Activated CD8-positive, alpha-beta memory T cell treated with anti-CD3 and anti-CD28 coated beads for 1 hour (primary cell): ENCODE measurements at places on chromosomes 1 and 21.

DNA sequence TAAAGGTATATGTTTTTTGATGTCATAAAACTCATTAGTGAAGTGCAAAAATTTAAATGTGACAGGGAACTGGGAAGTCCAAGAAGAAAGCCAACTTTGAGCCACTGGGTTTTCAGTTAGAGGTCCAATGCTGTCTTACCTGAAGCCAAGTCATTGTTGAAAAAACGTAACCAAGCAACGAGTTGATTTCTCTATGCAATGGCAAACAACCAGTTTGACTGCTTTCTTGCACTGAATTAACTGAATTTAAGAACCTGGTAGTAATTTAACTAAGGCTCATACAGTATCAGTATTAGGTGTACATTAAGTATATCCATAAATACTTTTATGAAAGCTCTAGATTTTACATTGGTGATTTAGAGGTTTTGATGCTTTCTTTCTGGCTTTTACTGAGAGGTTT lies 20.2 kb upstream of the S1PR1 start:
- DNase-seq, result no peak

DNA sequence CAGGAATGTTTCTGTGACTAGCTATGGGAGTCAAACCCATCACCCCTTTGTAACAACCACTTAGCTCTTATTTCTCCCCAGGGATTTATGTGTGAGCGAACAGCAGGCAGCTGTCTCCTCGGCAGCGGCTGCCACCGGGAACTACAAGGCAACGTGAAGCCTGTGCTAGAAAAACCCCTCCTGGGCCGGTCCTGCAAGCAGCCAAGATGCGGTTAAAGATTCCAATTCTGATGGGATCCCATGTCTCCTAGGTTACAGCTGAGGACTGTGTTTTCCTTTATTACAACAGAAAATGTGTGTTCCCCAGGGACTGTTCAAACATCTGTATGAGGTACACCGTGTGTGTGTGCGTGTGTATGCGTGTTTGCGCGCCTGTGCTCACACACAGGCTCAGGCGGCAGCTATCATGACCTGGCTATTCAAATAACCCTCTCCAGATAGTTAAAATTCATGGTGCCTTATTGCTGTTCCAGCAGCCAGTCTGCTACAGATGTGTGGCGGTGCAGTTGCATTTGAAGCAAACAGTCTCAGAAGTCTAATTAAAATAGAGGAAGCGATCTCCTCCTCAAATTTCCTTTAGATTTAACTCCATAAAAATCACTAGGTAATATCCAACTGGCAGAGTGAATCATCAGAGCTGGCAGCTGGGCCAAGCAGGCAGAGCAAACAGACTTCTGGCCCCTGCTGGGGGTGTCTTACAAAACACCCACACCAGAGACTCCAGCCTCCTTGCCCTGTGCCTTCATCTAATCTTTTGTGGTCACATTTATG lies 68.0 kb downstream of the LMX1A start:
- DNase-seq, result no peak

- DNase-seq, result no peak
These were observed 34.1 kb downstream of the BMP8A start for GRCh38 chr1:39525366-39526165.

GRCh38 chr1:224080115-224080774 lies 33.7 kb upstream of the FBXO28 start:
- no peak for DNase-seq

- no peak for DNase-seq
These were observed 37.4 kb upstream of the NRDC start for GRCh38 chr1:51915951-51916350.

- DNase-seq, result no peak
These were observed 1285.8 kb upstream of the NCAM2 start for GRCh38 chr21:19712441-19712840.

DNA sequence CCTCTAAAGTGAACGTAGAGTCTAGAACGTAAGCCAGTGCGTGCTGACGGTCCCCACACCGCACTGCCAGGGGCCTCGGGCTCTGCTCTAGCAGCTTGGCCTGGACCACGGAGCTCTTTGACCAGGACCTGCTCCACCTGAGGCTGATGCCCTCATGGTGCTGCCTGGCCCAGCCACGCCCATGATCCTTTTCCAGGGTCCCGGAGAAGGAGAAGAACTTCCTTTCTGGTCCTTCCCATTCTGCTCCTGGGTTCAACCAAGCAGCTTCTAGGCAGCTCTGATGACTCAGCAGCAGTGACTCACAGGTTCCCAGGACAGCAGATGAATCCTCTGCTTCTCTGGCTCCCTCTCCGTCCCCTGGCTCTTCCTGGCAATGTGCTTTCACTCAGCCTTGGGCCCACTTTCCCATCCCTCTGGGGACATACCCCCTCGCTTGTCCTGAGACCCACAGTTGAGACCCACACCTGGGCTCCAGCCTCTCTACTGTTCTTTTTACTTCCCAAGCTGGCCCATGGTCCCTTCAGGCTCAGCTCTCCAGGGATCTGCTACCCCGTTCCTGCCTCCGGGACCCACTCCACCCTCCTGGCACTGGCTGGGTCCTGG lies 246.3 kb upstream of the RAB4A start:
- no peak for DNase-seq

- no peak for DNase-seq
These were observed 2.1 kb downstream of the GNG12 start for GRCh38 chr1:67830928-67831830.

- peak; percentile 45 for DNase-seq
These were observed at the start of gene HLCS for GRCh38 chr21:36966066-36966820. Gene HLCS, minus strand, starts transcription at chr21:36966669. Its CDS starts 31 bp downstream, at chr21:36966638.

DNA sequence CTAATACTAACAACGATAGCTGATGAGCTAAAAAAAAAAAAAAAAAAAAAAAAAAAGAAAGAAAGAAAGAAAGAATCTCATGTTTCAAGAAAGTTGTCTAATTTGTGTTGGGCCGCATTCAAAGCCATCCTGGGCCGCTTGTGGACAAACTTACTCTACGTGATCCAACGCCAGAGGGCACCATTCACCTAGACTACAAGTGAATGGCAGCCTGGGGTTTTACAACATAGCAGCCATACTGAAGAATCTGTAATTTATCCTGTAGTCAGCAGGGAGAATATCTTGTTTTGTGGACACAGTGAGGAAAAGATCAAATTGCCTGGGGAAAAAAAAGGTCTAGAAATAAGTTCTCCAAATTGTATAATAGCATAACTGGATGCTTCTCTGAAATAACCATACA lies 47.0 kb downstream of the CYP2J2 start:
- DNase-seq, result peak; percentile 13

DNA sequence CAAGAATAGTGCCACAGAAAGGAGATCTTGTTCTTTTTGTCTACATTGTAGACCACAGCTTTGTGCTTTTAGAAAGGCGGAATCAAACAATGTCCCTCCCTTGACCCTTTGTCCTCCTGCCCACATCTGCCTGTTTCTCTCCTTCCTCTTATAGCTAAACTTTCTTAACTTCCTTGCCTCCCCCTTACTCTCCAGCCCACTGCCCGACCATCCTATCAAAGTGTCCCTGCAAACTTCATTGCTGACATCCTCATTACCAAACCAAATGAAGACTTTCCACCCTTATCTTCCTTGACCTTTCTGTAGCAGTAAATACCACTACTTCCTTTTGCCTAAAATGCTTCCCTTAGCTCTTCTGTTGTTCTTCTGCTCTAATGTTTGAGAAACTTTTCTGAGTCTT lies 5.0 kb downstream of the SELP start:
- no peak for DNase-seq

DNA sequence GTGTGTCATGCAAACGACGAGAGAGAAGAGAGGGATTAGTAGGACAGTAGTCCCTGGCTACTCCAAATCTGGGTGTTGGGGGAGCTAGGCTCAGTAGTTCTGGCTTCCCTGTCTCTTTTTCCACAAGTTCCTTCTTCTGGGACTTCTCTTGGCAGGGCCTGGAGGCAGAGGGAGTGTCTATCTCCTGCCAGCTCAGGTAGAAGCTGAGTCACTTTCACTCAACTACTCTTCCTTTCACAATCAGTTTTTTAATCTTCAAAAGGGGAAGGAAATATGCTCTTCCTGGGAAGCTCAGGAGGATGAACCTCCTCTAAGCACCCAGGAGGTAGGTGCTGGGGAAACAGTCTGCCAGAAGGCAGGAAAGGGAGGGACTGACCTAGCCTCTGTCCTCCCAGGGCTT lies 35.2 kb upstream of the MAGOH start:
- DNase-seq, result no peak

DNA sequence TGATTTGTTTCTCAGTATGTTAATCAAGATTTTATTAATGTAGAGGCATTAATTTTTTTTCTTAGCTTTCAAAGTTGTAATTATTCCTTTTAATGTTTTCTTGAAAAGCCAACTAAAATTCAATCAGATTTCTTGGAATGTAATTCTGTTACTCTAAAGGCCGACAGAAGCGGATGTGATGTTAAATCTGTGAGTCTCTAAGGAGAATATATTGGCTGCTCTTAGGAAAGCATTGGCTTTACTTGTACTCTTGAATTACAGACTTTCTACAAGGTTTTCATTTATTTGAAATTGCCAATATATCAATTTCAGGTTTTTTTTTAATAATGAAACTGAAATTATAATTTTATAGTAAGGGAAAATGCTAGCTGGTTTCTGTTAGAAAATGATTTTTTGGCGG lies 29.2 kb downstream of the RRP15 start:
- no peak for DNase-seq

GRCh38 chr1:185075476-185075875 lies 30.1 kb downstream of the RNF2 start:
- no peak for DNase-seq

- DNase-seq, result no peak
These were observed 170.1 kb downstream of the CRB1 start for GRCh38 chr1:197438010-197438790.

- no peak for DNase-seq
These were observed 1611.6 kb downstream of the NCAM2 start for GRCh38 chr21:22609802-22610201.

GRCh38 chr1:234874291-234875288 lies 254.0 kb downstream of the TOMM20 start:
- no peak for DNase-seq

GRCh38 chr1:71587961-71588360 lies 507.1 kb upstream of the ZRANB2 start:
- no peak for DNase-seq

- no peak for DNase-seq
These were observed 8.0 kb downstream of the RABGAP1L start for GRCh38 chr1:174167265-174167803.

GRCh38 chr1:9652379-9653209 lies 1.1 kb downstream of the PIK3CD start:
- DNase-seq, result no peak

DNA sequence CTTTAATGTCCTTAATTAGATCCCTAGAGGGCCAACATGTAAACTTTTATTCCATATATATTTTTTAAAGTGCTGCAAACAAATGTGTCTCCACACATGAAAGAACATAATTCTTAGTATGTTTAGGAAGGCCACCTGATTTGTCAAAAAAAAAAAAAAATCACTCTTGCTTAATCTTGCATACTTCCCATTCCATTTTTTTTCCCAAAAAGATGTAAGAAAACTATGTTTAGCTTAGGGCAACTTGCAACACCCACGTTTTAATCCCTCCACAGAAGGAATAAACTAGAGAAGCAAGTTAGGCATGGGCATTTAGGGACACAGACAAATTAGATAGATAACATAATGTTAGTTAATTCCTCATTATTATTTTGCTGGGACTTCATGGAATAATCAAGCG lies 5.6 kb downstream of the YOD1 start:
- no peak for DNase-seq

GRCh38 chr1:186722711-186723309 lies 42.6 kb upstream of the PTGS2 start:
- no peak for DNase-seq

GRCh38 chr1:87524021-87524754 lies 195.5 kb downstream of the LMO4 start:
- DNase-seq, result no peak

DNA sequence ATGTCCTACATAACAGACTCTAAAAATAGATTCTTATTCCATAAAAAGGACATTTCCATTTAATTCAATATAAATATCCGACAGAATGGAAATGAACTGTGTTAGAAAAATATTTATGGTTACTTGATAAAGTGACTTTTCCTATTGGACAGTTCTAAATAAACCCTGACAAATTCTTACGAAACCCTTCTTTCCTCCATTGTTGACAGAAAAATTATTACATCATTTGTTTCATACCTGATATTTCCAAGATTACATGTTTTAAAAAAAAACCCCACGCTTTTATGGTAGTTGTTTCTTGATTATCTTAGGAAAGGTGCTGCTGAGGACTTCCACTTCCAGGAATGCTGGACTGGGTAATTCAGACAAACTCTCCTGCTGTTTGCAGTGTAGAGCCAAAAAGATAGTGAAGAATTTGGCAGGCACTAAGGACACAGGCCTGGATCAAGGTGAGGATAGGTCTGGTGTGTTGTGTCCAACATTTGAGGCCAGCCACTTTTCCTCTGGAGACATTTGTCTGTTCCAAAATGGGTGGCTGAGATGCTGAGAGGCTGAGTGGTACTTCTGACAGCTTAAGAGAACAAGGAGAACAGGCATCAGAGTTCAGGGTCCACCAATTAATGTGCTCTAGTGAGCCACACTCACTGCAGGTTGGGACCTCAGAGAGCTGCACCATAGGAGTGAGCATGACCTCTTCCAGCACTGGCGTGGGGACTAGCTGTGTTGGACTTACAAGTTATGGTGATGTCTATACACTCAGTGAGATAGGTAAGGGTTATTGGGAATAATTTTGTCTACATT lies 7.0 kb upstream of the C1orf116 start:
- no peak for DNase-seq

DNA sequence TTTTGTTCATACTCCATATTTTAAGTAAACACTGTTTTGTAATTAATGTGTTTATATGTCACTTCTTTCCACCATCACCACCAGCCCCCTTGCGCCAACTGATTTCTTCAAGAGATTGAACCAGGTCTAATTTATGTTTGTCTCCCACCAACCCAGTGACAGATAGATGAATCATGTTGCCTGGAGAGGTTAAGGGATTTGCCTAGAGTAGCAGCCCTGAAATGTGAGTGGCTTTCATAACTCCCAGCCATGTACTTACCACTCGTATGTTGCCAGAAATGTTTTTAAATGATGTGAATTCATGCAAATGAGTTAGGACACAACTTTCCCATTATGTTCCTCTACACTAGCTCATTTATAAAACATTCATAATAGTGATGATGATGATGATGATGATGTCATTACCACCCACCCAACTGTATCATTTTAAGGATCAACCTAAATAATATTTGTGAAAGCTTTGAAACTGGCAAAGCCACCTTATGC lies 86.9 kb downstream of the LRRC8D start:
- no peak for DNase-seq
